Activated CD8-positive, alpha-beta memory T cell treated with anti-CD3 and anti-CD28 coated beads, Interleukin-2, amount 10 ng/mL, durations not matched to agents 7 days and 5 days (primary cell): ENCODE measurements at places on chromosomes 6 and 20. TPM values are rescaled to one million over a fixed set of nuclear protein-coding genes. Genes with fewer than 3 reads are reported as not detected.

GRCh38 chr6:6918216-6918983 is 189.4 kb upstream of the RREB1 start:
- no peak overlapping the region for H3K4me3 ChIP-seq
- no peak overlapping the region for H3K27ac ChIP-seq
- peaks cover 18% of the 10 kb centered on the region for H3K27me3 ChIP-seq
- H3K4me1 ChIP-seq = peaks cover 8% of the 10 kb centered on the region

DNA sequence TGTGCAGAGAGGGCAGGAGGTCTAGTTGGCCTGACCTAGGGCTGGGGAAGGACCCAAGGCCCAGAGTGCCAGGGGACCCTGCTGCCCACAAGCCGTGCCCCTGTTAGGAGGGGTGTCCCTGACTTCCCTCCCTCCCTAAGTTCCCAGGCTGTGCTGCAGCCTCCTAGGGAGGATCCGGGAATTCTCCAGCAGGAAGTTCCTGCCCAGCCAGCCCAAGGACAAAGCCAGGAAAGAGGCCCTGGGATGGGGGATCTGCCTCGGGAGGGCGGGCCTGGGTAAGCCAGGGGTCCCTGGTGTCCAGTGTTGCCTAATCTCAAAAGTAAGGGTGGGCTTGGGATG is 9.3 kb upstream of the BAK1 start:
- no peak overlapping the region for H3K4me3 ChIP-seq
- H3K27ac ChIP-seq = no peak overlapping the region
- peaks cover 48% of the 10 kb centered on the region for H3K4me1 ChIP-seq
- no peaks in the 10 kb centered on the region for H3K36me3 ChIP-seq
- peaks cover 3% of the 10 kb centered on the region for H3K27me3 ChIP-seq

DNA sequence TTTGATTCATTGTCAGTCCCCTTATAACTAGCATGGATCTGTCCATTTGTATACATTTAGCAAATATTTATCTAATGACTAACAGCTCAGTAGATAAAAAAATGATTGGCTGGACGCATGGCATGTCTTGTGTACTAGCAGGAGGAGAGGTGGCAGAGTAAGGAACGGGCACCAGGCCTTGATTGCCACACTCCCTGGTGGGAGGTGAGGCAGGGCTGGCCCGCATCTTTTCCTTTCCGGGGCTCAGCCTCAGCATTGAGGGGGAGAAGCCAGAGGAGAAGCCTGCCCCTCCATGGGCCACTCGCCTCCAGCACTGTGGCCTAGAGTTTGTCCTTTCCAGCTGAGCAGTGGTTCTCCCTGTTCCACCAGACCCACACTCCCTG is 84.9 kb upstream of the TMEM181 start:
- peaks cover 2% of the 10 kb centered on the region for H3K36me3 ChIP-seq
- H3K4me1 ChIP-seq = peaks cover 4% of the 10 kb centered on the region
- DNase-seq = no peak
- H3K4me3 ChIP-seq = no peak overlapping the region
- no peaks in the 10 kb centered on the region for H3K27me3 ChIP-seq

GRCh38 chr20:34491226-34491931 is 24.8 kb upstream of the DYNLRB1 start:
- H3K27ac ChIP-seq = no peak overlapping the region
- H3K27me3 ChIP-seq = no peaks in the 10 kb centered on the region
- no peak for DNase-seq
- peaks cover 10% of the 10 kb centered on the region for H3K4me1 ChIP-seq
- H3K36me3 ChIP-seq = peaks cover 45% of the 10 kb centered on the region

PPP1R3G gene
- not detected for total RNA-seq
